Stimulated activated CD8-positive, alpha-beta memory T cell treated with anti-CD3 and anti-CD28 coated beads, Interleukin-4, amount 100 ng/mL, for 4 hours (primary cell): ENCODE measurements at places on chromosomes 16 and 17.

- DNase-seq = no peak
Observed at GRCh38 chr17:77214743-77215142, 74.0 kb downstream of the SEC14L1 start.

DNA sequence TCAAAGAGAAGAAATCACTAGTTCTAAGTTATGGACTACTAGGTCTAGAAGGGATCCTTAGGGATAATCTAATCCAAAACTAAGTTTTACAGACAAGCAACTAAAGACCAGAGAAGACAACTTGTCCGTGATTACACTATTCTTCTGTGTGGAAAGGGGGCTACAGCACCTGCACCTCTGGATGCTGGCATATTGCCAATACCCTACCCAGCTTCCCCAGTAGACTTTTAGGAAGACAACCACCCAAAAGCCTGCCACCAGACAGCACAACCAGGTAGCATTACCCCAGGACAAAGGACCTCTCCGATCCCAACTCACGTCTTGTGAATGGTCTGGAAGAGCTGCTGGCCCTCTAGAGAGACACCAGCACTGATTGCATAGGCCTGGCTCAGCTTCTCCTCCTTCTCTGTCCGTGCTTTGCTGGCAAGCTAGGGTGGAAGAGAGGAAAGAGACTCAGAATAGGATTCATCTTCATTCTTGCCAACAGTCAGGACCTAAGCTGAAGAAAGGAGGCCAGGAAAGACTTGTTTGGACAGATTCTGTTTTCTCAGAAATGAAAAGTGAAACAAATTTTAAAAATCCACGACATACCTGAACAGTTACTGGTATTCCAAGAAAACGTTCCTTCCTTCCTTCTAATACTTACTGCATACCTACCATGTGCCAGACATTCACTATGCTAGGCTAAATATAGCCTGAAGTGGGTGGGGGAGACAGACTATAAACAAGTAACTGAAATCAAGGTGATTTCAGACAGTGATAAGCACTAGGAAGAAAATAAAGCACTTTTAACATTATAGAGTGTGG is 25.3 kb upstream of the TMEM101 start:
- DNase-seq = no peak

DNA sequence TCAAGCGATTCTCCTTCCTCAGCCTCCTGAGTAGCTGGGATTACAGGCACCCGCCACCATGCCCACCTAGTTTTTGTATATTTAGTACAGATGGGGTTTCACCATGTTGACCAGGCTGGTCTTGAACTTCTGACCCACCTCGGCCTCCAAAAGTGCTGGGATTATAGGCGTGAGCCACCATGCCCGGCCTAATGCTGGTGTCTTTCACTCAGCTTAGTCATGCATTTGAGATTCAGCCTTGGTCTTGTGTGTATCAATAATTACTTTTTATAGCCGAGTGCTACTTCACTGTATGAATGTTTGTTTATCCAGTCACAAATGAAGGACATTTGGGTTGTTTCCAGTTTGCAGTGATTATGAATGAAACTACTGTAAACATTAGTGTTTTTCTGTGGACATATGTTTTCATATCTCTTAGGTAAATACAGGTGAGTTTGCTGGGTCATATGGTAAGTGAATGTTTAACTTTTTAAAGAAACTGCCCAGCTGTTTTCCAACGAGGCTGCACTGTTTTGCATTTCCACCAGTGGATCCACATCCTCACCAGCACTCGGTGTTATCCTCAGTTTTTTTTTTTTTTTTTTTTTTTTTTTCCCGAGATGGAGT is 11.0 kb upstream of the PLCG2 start:
- no peak for DNase-seq

GRCh38 chr17:69050999-69051775 is 9.5 kb downstream of the ABCA9 start:
- DNase-seq = no peak

GRCh38 chr17:40936437-40936971 is 942 bp downstream of the KRT23 start:
- no peak for DNase-seq

DNA sequence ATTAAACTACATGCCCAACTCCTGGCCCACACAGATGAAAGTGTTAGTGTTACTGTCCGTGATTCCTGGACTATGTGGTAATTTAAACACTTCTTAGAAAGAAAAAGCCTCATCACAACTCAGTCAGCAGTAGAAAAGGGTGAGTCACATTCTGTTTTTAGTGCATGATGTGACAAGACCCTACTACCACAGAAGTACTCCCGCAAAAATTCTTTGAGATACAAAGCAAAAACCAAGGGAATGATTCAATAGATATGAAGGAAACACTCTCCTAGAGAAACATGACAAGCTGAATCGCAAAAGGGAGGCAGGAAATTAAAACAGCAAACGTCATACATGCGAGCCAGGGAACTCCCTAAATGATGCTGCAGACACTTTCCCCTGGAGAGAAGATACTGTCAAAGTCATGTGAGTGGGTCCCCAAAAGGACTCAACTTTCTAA is 14.4 kb downstream of the SNN start:
- no peak for DNase-seq

- DNase-seq = no peak
Observed at GRCh38 chr17:60436676-60437075, 14.4 kb downstream of the CHCT1 start.

GRCh38 chr16:85172455-85173145 is 60.3 kb upstream of the CIBAR2 start:
- DNase-seq = no peak
